Neuronal stem cell (in vitro differentiated cells): ENCODE measurements at places on chromosomes 4 and X.
A peak's percentile ranks its signal among the peaks of the same experiment; 100 is the strongest.

DNA sequence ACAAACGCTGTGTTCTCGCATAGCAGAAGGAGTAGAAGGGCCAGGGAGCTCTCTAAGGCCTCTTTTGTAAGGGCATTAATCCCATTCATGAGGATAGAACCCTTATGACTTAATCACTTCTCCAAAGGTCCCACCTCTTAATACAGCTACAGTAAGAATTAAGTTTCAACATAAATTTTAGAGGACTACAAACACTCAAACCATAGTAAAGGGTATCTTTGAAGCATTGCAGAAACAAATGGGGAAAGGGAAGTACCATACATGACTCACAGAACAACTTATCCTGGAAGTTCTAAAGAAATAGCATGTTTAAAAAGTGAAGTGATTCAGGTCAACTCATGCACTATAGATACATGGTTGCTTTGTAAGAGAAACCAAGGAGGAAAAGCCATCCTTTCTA is 680.8 kb downstream of the RPA4 start:
- no peak for DNase-seq

DNA sequence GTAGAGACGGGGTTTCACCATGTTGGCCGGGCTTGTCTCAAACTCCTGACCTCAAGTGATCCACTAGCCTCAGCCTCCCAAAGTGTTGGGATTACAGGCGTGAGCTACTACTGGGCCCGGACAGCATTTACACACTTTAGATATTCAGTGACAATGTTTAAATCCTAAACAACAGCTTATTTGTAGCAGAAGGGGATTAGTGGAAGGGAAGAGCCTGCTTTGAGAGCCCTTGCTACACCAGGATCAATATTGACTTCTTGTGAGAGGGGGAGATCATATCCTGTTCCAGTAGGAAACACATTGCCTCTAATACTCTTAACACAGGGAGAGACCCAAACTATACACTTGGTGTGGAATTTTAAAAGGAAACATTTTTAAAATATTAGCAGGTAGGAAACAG is 7.1 kb downstream of the MGST2 start:
- DNase-seq = no peak

- no peak for DNase-seq
Measured at GRCh38 chr4:151218343-151218742, 58.6 kb upstream of the PRSS48 start.

GRCh38 chrX:110146521-110146920 is 143.6 kb downstream of the TMEM164 start:
- peak; percentile 31 for DNase-seq

- DNase-seq = no peak
Measured at GRCh38 chrX:18017411-18017810, 156.3 kb upstream of the RAI2 start.

GRCh38 chr4:138063581-138063980 is 178.6 kb downstream of the SLC7A11 start:
- DNase-seq = no peak

GRCh38 chr4:91519155-91519554 is 784.6 kb upstream of the GRID2 start:
- no peak for DNase-seq

- no peak for DNase-seq
Measured at GRCh38 chr4:101222156-101222845, 125.0 kb downstream of the PPP3CA start.

DNA sequence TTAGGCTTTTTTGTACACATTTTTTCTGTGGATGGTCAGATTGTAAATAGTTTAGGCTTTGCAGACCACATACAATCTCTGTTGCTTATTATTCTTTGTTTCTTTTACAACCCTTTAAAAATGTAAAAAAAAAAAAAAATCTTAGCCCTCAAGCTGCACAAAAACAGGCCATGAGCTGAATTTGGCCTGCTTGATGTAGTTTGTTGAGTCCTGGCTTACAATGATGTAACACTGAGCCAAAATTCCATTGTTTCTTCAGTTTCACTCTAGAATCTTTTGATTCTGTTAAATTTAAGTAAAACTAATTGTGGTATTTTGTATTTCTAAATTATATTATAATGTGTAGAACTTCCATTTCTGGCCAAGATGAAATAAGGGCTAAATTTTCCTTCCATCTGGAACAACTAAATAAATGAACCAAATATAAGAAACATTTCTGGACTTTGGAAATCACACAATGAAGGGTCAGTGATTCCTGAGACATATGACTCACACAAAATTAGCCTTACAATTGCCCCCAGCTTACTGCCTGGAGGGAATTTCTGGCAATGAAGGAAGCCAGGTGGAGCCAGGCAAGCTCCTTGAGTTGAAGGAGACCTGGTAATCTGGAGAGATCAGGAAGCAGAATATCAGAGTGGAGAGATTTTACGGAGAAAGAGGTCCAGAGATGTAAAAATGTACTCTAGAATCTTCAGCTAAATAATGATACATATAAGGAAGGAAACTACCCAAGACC is 29.8 kb downstream of the IQCM start:
- no peak for DNase-seq

- no peak for DNase-seq
Measured at GRCh38 chr4:54942721-54943120, 182.7 kb downstream of the KDR start.

DNA sequence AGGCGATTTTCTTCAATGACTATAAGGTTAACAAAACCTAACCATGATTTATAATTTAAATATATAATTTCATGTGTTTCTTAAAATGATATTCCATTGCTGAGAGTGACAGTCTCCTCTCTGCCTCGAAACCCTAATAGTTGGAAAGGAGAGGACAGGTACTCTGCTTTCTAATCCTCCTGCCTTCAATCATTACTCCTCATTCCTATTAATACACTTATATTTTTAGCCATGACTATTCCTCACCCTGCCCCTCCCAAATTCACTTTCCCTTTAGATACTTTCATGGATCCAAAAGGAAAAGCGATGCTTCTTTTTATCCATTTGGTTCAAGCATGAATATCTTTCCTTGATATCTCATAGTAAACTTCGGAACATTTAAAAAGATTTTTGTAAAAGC is 418.2 kb downstream of the CCSER1 start:
- DNase-seq = no peak

DNA sequence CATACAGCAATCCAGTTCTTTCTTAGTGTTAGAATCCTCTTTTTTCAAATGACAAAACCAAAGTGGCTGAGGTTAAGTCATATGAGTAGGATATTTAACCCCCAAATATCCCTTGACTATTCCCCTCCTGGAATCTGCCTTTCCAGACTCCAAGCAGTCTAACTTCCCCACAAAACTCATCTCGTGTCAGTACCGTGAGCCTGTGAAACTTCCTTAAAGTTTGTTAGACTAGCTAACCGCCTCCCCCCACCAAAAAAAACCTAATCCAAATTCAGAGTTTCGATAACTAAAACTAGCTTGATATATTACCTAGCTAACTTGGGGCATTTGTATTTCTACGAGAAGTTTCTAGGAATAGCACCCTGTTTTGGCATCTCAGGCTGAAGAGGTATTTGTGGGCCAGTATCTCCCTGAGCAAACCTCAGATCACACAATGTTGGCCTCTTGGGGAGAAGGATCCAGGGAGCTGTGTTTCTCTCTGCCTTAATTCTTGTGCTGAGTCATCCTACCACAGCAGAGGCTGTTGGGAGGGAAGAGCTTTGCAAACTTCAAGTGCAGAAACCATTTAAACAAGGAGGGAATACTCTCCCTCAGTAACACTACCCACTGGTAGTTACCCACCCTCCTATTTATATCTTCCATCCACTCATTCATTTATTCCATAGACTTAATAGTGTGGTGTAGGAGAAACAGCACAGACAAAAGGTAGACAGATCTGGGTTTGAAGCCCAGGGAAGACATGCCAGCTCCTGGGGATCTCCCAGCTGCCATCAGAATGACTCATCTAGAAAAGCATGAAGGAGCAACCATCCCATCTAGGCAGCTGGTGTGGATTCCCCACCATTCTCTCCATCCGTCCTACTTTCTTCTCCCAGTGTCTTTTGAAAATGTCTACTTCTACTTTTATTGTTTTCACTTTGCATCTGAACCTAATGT is 39.3 kb upstream of the TXK start:
- no peak for DNase-seq

DNA sequence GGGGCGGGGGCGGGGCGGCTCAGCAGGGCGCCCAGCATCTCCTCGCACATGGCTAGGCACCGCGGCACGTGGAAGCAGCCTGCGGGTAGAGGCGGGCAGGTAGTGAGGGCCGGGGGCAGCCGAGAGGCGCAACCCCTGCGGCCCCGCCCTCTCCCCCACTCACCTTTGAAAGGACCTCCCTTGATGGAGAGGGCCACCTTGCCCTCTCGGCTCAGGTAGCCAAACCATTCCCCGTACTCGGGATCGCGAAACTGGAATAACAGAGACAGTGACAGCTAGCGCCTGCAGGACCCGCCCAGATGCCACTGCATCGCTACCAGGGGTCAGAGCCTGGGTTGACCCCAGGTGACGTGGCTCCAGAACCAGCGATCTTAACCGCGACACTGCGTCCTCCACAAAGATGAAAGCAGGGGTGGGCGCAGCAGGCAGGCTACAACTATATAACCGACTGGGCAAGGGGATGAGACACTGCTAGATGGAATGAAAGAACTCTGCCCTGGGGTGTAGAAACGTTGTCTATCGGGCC is 552 bp upstream of the NAA10 start:
- DNase-seq = no peak

DNA sequence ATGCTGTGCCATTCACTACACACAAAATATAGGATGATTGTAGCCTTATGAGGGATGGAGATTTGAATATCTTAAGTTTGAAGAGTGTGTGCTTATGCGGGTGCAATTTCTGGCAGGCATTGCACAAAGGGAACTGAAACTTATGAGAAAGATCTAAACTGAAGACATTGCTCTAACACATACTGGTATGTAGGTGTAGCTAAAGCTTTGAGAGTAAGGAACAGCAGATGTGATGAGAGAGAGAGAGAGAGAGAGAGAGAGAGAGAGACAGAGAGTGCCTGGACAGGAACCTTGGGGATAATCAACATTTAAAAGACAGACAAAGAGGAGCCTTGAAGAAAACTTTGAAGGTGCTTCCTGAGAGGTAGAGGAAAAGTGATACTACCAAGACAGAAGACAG is 379.7 kb downstream of the SPRY1 start:
- no peak for DNase-seq

GRCh38 chr4:175252642-175253041 is 334.5 kb downstream of the ADAM29 start:
- no peak for DNase-seq

DNA sequence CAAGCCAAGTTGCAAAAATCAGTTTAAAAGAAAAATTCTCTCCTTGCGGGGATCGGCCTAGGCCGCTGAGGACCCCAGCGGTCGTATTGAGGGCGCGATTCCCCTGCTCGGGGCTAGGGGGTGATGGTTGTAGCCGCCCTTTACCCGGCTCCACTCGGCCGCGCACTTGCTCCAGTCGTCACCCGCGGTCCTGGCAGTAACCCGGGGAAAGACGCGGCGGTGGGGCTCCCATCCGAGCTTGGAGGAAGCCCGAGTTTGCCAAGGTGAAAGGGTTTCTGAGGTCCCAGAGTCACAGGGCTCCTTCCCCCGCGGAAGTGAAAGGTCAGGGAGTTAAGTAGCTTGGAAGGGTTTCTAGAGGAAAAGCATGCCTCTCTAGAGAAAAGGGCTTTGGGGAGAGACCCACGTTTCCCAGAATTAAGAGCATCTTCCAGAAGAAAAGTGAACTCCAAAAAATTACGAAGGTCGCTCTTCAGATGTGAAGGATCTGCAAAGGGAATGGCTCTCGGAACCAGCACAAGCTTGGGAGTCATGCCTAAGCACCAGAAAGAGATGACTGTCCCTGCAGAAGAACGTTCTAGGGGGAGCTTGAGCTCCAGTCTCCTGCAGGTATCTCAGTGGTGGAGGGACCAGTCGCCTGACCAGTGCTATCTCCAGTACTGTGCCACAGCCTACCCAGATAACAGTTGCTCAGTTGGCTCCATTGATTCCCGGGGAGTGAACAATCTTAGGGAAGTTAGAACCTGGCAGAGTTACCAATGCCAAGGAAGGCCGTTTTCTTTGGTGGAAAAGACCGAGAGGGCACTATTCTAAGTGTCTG is 875 bp downstream of the LAP3 start:
- DNase-seq = no peak

- no peak for DNase-seq
Measured at GRCh38 chr4:38385093-38386004, 278.6 kb upstream of the KLF3 start.

DNA sequence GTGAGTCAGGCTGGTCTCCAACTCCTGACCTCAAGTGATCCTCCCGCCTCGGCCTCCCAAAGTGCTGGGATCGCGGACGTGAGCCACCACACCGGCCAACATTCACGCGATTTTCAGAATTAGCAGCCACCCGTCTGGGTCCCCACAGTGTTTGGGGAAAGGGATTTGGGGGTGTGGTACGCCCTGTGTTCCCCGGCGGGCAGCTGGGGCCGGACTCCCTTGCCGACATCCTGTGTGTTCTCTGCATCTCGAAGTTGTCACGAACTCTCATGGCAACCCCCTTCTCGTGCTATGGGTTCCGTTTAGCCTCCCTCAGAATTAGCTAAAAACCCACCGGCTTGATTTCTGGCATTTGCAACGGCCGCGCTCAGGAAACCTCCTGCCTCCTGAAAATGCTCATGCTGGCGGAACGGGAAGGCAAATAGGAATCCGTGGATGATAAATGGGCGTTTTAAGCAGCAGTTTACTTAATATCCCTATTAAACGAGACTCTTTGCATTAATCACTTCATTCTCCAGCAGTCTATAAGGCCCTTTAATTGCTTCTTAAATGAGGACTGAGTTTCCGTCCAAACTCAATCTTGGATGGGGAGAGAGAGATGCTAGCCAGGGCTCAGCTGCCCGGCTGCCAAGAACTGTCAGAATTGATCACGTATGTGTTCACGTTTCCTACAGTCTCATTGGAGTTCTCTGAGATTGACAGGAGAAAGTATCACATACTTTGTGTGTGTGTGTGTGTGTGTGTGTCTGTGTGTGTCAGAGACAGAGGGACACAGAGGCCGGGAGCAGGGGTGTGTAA is 78.9 kb upstream of the PPP2R3B start:
- no peak for DNase-seq

GRCh38 chr4:182808673-182809416 is 108.3 kb downstream of the DCTD start:
- DNase-seq = no peak

GRCh38 chr4:59258002-59258401 is 1942.1 kb upstream of the ADGRL3 start:
- DNase-seq = no peak

GRCh38 chr4:96073461-96073860 is 233.6 kb downstream of the PDHA2 start:
- DNase-seq = no peak

GRCh38 chr4:184387351-184387750 is 87.0 kb downstream of the IRF2 start:
- no peak for DNase-seq

DNA sequence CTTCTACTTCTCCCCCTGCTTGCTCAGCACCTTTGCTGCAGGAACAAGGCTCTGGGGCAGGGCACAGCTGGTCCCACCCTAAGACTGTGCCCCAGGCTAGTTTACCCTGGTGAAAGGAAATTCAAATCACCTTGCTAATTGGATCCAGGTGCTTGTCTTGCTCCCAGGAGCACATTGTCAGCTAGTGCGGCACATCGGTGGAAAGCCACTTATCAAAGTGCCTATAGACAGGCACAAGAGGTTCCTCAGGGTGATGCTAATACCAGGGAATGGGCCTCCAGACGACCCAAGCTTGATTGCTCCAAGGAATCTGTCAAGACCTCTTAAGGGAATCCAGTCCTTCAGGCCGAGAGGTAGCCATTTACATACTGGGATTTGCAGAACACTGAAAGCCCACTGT is 64.5 kb upstream of the PRPS1 start:
- no peak for DNase-seq
